HAP-1 (cell line): ENCODE measurements at places on chromosomes 6 and 20.
A peak's percentile ranks its signal among the peaks of the same experiment; 100 is the strongest.

DNA sequence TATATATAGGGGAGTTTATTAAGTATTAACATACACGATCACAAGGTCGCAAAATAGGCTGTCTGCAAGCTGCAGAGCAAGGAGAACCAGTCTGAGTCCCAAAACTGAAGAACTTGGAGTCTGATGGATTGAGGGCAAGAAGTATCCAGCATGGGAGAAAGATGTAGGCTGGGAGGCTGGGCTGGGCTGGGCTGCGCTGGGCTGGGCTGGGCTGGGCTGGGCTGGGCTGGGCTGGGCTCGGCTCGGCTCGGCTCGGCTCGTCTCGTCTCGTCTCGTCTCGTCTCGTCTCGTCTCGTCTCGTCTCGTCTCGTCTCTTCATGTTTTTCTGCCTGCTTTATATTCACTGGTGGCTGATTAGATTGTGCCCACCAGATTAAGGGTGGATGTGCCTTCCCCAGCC lies 238.6 kb downstream of the GRM1 start:
- no peak for DNase-seq

- no peak for DNase-seq
These were observed 46.8 kb upstream of the RREB1 start for GRCh38 chr6:7060769-7061516.

DNA sequence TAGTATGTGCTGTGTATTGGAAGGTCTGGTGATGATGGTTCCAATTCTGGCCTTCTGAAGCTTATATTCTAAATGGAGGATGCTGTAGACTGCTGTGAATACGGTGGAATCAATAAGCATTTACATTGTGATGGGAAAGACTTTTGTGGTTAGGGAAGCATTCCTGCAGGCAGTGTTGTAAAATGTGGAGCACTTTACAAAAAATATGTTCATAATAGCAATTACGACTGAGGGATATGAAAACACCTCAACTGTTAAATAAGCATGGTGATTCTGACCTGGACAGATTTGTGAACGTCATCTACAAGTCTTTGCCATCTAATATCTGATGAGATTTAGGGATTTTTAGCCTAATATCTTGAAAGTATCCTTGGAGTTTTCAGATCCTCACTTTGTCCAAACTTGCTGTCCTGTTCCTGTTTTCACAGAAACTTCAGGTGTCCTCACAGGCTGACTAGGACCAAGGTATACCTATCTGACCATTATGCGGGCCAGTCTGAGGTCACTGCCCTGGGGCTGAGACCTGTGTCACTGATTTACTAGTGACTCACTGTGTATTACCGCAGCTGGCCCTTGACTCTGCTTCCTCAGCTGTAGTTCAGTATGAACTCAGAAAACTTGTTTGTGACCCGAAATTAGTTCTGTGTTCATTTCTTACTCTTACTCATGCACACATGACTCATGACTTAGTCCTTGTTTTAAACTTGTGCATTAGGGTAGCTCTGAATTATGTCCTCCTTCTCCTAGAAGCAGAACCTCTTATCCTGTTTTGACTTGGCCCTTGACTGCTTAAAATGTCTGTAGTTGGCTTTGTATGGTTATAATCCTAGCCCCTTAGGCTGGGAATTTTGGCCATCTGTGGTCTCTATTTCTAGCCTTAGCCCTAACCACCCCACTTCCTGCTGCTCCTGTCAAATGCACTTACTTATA lies 343.0 kb downstream of the CDKAL1 start:
- DNase-seq, result peak; percentile 45

GRCh38 chr6:27545271-27546046 lies 72.6 kb upstream of the ZNF184 start:
- peak; percentile 47 for DNase-seq

DNA sequence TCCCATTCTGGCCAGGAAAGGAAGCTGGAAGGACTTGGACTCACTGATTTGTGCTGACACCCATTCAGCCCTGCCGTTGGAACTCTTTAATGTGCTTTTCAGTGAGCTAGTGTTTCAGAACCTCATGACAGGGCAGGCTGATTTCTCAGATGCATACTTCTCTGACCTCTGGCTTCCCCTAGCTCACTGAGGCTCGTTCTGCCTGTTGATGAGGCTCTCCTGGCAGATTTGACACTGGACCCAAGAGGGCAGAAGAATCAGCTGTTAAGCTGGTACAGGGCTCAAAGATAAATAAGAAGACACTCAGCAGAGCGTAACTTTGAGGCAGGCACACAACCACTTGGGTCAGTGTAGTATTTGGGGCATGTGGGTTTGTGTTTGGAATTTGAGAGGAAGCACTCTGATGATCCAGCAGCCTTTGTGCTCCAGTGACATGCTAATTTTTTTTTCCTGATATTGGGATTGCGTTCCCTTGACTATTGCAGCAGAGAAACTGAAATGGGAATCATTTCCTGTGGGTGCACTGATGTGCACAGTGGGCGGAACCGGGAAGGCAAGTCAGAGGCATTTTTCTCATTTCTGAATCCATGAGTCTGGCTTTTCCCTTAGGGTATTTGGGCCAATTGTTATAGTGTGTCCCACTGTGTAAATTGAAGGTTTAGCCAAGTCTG lies 80.2 kb downstream of the CARMIL1 start:
- no peak for DNase-seq
